ENCODE measurements at places on chromosomes 7 and 10.

DNA sequence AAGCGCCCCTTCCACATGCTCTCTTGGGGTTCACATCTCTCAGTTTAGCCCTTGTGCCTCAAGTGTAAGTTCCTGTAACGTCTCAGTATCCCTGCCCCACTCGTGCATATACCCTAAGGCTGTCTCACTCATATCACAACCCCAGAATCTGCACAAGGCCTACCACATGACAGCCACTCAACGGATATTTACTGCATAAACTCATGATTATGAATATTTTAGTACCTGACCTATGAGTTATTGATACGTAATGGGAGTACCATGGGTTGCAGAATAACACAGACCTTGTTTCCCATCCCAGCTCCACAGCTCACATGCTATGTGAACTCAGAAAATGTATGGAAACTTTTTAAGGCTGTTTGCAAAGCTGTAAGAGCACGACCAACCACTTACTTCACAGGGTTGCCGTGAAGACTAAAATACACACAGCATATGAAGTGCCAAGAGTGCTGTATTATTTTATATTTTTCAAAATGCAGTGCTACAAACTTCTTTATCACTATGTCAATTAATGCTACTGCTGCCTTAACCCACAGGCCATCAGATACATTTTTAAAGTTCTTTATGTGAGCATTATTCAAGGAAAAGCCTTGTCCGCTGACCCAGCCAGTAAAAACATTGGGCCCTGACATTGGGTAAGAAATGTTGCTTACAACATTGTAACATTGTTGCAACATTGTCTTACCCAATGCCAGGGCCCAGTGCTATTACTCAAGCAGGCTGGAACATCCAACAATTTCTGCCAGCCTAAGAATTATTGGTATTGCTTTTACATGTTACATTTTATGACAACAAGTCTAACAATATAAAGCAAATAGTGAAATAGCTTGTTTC lies 97.2 kb downstream of the JAZF1 start:
- DNase-seq = no peak

- no peak for DNase-seq
Observed at GRCh38 chr7:64581926-64582894, 19.3 kb upstream of the ZNF680 start.

- DNase-seq = no peak
Observed at GRCh38 chr10:59668096-59668495, 41.6 kb downstream of the SLC16A9 start.

GRCh38 chr10:98242823-98243222 lies 25.2 kb downstream of the LOXL4 start:
- no peak for DNase-seq

DNA sequence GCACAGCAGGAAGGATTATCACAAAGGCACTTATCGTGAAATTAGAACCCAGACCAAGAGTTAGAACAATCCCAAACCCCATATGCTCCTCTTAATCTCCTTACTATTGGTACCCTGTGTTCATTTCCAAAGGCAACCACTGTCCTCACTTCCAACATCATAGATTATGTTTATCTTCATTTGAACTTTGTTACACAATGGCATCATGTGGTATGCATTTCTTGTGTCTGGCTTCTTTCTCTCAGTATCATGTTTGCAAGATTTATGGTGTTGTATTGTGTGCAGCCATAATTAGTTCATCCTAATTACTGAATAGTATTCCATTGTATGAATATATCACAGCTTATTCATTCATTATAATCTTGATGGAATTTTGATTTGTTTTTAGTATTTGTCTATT lies 124.6 kb upstream of the SEC61G start:
- DNase-seq = no peak

DNA sequence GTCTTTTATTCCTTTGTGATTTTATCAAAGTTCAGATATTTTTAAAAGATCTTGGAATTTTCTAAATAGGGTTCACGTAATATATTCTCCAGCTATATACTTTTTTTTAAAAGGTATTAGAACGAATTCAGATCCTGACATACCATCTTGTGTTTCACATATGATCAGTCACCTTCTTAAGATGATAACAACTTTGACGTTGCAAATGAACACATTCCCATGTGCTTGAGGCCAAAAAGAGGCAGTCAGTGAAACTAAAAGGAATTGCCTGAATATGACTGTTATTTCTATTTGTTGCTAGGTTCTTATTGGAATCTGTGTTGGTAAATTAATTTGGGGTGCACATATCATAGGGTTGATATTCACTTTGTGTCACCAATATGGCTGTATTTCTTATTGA lies 310.1 kb downstream of the MDFIC start:
- DNase-seq = no peak

DNA sequence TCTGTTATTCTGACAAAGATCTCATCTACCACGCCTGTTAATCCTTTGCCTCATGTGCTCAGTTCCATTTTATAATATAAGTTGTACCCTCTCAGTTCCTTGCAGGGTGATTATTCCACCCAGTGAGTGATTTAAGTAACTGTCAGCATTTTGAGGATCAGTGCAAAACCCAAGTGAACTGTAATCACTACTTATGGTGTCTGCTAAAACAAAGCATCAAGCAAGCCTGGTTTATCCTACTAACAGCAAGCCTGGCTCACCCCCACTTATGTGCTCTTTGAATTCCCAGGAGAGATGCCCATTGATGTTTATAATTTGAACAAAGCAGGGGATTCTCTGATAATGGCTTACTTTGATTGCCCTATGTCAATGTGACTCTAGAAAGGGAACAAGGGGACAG lies 186.8 kb upstream of the LRGUK start:
- DNase-seq = no peak

DNA sequence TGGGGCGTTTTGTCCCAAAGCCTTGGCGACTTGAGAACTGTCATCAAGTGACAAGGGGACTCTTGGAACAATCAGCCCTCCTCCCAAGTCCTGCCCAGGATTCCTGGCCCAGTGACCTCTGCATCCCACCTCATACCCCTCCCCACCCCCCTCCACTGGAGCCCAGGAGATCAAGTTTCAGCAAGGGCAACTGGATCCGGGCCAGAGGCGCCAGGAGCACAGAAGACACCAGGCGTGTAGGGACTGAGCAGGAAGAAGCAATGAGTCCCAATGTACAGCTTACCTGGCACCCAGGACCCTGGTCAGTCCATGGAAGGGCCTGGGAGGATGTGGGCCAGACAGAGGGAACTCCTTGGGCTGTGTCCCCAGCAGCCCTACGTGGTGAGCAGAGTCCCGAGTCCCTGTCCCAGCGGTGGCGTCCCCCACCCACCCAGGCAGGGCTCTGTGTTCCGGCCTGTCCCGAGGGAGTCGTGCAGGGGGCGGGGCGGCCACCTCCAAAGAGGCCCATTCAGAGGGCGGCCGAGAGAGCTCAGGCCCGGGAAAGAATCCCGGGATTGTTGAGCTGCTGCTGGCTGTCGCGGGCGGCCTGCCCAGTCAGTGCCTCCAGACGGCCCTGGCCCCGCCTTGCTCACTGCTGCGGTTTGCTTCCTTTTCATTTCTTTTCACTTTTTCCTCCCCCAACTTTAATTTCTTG lies 254.1 kb downstream of the TNS3 start:
- DNase-seq = no peak

DNA sequence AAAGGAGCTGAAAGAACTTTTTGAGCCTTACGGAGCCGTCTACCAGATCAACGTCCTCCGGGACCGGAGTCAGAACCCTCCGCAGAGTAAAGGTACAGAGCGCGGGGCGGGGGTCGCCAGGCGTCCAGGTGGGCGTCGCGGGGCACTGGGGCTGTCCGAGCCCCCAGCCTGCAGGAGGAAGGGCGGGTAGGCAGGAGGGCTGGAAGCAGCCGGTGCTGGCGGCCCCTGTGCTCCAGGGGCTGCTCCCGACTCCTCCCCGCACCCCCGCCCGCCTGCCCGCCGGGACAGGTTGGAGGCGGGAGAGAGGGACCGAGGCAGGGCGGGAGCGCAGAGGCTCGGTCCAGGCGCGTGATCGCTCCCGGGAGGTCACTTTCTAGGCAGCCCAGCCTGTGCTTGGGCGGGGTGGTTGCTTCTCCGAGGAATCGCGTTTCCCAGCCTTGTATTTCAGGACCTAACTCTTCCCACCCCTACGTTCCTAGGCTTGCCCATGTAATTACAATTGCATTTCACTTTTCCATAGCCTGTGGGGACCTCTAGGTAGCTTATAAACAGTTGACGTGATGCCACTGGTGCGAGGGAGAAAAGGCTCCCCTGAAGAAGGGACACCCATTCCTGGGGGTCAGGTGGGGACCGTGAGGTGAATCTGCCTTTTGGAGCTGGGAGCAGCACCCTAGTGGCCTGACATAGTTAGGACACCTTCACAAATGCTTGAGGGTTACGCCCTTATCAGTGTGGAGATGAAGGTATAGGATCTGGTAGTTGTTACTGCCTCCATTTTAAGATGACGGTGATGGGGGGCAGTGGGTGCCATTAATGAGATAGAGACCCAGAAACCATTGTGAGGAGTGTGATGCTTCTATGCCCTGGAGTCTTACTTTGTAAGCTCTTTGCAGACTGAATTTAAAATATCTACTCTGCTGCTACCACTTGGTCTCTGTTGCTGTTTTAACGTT lies 148.2 kb downstream of the CELF2 start:
- no peak for DNase-seq
